NCI-H774 (cell line): ENCODE measurements at places on chromosomes 6 and 20.
A peak's percentile ranks its signal among the peaks of the same experiment; 100 is the strongest.

DNA sequence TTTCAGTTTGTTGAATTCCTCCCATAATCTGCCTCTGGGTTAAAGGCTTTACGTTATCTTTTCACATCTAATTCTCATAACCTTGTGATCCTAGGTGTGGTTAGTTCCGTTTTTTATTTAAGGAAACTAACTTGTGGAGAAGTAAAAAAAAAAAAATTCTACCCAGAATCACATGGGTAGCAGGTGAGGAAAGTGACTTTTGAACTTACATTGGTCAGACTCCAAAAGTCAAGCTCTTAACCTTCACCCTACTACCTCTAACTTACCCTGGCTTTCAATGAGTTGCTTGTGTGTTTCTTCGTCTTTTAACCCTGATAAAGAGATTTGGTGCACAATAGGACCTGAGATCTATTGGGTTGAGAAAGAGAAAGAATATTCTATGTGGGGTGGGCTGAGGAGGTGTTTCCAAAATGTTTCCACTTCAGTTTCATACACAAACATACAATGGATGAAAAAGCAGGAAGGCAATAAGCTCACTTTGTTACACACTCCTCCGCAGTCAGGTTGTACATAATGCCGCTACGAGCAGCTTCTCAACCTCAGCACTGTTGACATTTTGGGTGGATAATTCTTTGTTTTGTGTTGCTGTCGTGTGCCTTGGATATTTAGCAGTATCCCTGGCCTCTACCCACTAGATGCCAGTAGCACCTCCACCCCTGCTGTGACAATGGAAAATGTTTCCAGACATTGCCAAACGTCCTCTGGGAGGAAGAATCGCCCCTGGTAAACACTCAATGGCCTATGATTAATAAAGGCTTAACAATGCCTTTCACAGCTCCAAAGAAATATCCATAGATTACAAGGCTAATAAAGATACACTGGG lies 193.0 kb upstream of the ZNF217 start:
- DNase-seq = no peak

- peak; percentile 77 for DNase-seq
These were observed 18.3 kb upstream of the GPRC6A start for GRCh38 chr6:116847227-116847626.

DNA sequence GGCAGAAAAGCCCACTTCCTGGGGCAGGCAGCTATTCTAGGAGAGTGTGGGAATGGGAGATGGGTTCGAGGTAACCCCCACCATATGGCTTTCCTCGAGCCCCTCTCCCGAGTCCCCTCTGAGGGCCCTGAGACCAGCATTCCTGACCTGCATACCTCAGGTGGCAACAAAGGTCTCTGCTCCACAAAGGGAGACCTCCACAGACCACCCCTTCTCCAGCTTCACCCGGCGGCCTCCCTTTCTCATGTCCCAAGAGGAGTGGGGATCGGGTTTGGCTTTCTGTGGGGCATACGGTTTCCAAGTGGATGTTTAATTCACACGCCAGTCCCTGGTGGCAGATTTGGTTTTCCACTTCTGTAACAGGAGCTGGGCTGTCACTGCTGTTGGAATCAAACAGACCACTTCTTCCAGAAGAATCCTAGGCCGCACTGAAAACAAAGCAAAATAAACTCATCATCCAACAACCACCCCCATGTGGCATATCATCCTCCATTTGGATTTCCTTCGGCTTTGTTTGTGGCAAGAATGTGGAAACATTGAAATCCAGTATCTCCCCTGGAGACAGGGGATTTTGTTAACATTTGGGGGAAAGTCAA lies 83.2 kb downstream of the DLL1 start:
- DNase-seq = no peak

- no peak for DNase-seq
These were observed 2.6 kb upstream of the ZSCAN12 start for GRCh38 chr6:28402197-28402596.

DNA sequence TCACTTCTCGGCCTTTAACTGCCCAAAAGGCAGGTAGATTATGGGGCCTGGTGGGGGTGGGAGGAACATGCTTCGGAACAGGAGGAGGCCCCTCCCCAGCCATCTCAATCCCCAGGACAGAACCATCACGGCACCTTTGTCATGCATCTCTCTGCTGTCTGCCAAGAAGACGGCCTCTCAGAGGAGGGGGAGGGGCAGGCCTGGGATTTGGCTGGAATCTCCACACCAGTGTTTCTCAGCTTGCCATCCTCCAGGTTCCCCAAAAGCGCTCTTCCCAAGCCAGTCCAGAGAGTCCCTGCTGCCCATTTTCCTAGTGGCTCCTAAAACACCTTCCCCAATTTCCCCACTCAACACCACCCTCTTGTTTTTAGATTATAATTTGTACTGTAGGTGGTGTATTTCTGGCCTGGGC lies 2.5 kb upstream of the POU5F1 start:
- DNase-seq = no peak

GRCh38 chr20:38256966-38257365 lies 3.6 kb downstream of the KIAA1755 start:
- no peak for DNase-seq

DNA sequence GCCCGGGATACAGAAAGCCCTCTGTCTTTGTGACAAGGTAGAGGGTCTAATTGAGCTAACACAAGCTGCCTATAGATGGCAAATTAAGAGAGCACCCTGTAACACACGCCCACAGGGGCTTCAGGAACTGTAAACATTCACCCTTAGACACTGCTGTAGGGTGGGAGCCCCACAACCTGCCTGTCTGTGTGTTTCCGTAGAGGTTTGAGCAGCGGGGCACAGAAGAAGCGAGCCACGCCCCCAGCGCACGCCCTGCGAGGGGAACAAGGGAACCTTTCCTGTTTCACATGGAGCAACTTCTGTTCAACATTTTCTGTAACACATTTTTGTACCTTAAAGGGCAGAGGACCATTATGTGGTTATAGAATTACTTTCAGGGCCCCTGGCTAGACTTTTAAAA lies 231.7 kb upstream of the EXOC2 start:
- no peak for DNase-seq

GRCh38 chr6:79586548-79586947 lies 44.6 kb upstream of the SH3BGRL2 start:
- DNase-seq = no peak

- DNase-seq = peak; percentile 45
These were observed 12.2 kb upstream of the DSTN start for GRCh38 chr20:17557675-17558006.

GRCh38 chr6:145483191-145483996 lies 251.9 kb downstream of the EPM2A start:
- DNase-seq = no peak

DNA sequence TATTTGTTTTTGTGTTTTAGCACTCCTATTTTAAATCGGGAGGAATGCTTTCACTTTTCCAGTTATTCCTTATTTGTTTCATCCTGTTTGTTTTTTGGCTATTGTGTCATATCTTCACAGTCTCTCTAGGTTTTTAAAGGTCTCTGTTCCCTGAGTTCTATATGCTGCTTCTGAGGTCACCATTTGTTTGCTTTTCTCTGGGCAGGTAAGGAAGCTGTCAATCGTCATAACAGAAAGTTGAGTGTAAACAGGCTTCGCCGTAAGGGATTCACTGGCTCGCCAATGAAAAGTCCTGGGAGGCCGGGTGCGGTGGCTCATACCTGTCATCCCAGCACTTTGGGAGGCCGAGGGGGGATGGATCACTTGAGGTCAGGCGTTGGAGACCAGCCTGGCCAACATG lies 48.7 kb upstream of the RPS6KA2 start:
- DNase-seq = no peak

GRCh38 chr6:151875524-151875923 lies 68.0 kb downstream of the ESR1 start:
- DNase-seq = no peak

GRCh38 chr6:148494226-148494625 lies 151.6 kb downstream of the SASH1 start:
- no peak for DNase-seq

- DNase-seq = no peak
These were observed 18.3 kb upstream of the PYGB start for GRCh38 chr20:25229486-25230165.

- DNase-seq = peak; percentile 37
These were observed 919.0 kb downstream of the KIF16B start for GRCh38 chr20:15654208-15654649.

DNA sequence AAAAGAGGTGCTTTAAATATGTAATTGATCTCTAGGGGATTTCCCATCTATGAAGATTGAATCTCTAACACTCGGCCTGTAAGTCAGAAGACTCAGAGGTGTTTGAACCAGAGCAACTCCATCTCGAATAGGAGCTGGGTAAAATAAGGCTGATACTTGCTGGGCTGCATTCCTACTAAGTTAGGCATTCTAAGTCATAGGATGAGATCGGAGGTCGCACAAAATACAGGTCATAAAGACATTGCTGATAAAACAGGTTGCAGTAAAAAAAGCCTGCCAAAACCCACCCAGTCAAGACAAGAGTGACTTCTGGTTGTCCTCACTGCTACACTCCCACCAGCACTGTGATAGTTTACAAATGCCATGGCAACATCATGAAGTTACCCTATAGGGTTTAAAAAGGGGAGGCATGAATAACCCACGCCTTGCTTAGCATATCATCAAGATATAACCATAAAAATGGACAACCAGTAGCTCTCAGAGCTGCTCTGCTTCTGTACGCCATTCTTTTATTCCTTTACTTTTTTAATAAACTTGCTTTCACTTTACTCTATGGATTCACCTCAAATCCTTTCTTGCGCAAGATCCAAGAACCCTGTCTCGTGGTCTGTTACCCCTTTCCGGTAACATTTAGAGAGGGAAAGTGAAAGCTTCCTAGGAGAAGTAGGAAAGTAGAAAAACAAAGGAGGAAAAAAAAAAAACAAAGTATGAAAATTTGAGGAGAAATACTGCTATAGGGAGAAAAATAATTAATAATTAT lies 129.7 kb upstream of the PHACTR1 start:
- no peak for DNase-seq

DNA sequence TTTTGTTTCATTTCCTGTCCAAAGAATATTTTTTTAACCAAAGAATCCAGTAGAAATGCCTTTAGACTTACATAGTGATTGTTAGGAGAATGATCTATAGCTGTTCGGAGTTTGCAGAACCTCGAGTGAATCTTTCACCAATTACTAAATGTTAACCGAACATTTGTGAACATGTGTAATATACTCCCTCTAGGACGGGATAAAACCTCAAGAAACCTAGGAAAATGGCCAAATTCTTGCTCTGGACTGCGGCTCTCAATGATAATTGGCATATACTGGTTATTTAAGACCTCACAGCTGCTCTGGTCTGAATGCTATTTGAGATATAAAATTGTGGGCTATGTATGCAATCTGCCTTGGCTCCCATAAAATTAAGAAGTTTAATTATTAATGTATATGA lies 137.1 kb downstream of the PACRG start:
- DNase-seq = no peak

- no peak for DNase-seq
These were observed 27.7 kb upstream of the PTPN1 start for GRCh38 chr20:50482396-50482981.

DNA sequence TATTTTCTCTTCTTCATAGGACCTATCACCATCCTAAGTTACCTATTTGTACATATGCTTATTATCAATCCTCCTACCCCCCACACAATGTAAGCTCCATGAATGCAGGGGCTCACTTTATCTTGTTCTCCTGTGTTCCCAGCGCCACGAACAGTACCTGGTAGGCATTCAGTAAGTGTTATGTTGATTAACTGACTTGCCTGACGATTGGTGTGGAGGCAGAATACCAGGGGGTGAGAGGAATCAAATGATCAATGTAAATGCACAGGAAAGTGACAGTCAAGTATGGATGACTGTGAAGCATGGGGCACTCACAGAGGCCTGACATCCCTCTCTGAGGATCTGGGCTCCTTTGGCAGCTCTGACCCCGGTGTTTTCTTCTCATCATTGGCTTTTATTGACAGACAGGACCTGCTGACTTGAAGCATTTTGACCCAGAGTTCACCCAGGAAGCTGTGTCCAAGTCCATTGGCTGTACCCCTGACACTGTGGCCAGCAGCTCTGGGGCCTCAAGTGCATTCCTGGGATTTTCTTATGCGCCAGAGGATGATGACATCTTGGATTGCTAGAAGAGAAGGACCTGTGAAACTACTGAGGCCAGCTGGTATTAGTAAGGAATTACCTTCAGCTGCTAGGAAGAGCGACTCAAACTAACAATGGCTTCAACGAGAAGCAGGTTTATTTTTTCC lies 6.1 kb upstream of the IFT52 start:
- no peak for DNase-seq

DNA sequence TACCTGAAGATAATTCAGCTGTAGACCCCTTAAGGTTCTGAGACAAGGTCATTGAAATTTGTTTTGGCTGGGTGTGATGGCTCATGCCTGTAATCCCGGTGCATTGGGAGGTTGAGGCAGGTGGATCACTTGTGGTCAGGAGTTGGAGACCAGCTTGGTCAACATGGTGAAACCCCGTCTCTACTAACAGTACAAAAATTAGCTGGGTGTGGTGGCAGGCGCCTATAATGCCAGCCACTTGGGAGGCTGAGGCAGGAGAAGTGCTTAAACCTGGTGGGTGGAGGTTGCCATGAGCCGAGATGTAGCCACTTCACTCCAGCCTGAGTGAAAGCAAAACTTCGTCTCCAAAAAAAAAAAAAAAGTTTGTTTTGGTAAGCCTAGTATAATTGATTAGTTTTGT lies 11.0 kb downstream of the SRSF3 start:
- no peak for DNase-seq

- DNase-seq = peak; percentile 57
These were observed 92.8 kb downstream of the CLIC5 start for GRCh38 chr6:45922728-45923351.

DNA sequence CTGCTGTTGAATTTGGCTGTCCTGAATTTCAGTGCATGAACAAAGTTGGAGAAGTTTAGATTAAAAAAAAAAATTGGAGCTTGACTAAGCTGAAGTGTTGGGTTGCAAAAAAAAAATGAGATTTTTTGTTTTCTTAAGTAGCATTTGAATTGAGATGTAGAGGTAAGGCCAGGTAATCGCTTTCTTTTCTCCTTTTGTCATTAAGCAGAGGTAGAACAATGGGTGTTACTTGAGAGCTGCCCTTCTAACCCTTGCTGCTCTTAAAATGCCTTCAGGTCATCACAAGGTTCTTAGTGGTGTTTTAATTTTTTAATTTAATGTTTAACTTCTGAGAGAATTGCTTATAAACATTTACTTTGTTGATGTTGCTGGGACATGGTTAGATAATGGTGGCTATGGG lies 84.1 kb upstream of the PRDM1 start:
- DNase-seq = no peak

DNA sequence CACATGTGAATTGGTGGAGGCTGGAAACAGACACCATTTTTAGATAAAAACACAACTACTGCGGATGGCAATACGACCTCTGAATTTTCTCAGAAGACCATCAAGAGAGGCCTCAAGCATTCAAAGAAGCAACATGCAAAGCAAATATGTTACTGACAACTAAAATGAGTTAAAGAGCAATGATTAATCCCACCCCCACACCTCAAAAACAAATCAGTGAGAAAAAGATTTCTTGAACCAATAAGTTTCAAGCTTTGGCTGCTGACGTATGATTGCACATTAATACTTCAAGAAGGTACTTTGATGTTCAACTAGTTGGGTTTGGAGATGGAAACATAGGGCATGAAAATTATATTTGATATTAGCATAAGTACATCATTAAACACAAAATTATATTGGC lies 982 bp downstream of the MMUT start:
- DNase-seq = no peak
